ENCODE measurements at places on chromosomes 2 and 18.

- no peak for DNase-seq
Measured at GRCh38 chr2:156215656-156216055, 116.9 kb downstream of the NR4A2 start.

DNA sequence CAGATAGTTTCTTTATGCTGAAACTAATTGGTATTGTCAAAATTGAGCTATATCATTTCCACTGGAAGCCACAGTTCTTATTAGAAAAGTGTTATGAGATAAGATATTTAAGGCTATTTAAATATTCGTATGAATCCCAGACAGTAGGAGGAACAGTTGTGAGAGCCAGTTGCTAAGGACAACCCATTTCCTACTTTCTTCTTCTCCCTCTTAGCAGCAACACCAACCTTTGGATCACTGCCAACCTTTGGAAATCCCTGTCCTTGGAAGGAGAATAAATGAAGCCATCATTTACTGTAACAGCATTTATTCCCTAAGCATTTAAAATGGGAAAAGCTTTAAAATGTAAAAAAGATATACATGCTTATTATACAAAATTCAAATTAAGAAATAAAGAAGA, 85.8 kb downstream of the PLCL1 start:
- DNase-seq: no peak

DNA sequence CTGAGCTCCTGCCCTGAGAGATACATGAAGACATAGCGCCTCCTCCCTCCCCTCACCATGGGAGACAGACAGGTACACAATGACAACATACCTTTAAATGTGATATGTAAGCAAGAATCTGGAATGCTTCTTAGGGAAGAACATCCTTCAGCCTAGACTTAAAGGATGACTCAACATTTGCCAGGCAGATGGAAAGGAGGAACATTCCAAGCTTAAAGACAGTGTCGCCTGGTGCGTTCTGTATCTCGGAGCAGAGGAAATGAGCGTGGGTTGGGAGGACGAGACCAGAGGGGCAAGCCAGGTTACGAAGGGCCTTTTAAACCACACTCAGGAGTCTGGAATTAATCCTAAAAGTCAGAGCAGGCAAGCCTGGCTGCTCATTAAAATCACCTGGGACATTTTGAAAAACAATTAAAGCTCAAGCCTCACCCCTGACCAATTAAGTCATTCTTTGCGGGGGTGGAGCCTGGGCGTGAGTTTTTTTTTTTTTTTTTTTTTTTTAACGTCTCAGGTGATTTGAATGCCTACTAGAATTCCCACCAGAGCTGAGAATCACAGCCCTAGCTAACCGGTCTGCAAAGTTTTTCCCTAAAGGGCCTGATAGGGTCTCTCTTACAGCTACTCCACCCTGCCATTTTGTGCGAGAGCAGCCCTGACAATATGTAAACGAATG, 131.2 kb upstream of the SEC11C start:
- no peak for DNase-seq

- no peak for DNase-seq
Measured at GRCh38 chr2:206112846-206113547, 27.0 kb upstream of the INO80D start.

GRCh38 chr2:190563109-190563508, 28.6 kb upstream of the NEMP2 start:
- DNase-seq: no peak

GRCh38 chr2:98093611-98094010, 6.6 kb downstream of the VWA3B start:
- no peak for DNase-seq

DNA sequence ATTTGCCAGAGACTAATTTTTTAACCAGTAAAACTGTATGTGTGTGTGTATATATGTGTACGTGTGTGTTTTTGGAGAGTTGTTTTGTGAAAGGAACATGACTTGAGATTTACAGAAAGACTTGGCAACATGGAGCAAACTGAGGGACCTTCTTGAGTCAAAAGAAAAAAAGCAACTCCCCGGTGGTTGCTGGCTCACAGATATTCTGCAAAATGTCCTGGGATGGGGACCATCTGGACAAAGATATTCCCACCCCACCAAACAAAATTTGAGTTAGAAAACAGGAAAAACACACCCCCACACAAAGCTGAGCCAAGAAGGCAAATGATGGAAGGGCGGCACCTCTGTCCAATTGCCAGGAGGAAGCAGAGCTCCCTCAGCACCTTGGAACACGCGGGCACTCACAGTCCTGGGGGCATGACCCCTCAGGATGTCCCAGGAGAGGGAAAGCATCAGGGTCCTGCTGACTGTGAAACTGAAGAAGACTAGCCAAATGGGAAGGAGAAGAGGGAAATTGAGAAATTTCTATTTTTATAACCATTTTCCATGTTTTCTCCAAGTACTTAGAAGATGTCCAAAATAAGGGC, 290.2 kb upstream of the ACVR2A start:
- no peak for DNase-seq

DNA sequence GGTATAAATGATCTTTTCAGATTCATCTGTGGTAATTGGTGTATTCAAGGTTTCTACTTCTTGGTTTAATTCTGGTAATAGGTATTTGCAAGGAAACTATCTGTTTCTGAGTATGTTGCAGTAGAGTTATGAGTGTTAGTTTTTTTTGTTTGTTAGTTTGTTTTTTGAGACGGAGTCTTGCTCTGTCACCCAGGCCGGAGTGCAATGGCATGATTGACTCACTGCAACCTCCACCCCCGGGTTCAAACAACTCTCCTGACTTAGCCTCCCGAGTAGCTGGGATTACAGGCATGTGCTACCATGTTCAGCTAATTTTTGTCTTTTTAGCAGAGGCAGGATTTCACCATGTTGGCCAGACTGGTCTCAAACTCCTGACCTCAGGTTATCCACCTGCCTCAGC, 60.9 kb upstream of the IL1R2 start:
- no peak for DNase-seq

GRCh38 chr18:48222118-48222517, 187.1 kb downstream of the ZBTB7C start:
- DNase-seq: peak; percentile 11

GRCh38 chr2:237888389-237888788, 29.0 kb downstream of the RAMP1 start:
- DNase-seq: no peak

GRCh38 chr18:22900558-22901238, 32.4 kb upstream of the RBBP8 start:
- no peak for DNase-seq

DNA sequence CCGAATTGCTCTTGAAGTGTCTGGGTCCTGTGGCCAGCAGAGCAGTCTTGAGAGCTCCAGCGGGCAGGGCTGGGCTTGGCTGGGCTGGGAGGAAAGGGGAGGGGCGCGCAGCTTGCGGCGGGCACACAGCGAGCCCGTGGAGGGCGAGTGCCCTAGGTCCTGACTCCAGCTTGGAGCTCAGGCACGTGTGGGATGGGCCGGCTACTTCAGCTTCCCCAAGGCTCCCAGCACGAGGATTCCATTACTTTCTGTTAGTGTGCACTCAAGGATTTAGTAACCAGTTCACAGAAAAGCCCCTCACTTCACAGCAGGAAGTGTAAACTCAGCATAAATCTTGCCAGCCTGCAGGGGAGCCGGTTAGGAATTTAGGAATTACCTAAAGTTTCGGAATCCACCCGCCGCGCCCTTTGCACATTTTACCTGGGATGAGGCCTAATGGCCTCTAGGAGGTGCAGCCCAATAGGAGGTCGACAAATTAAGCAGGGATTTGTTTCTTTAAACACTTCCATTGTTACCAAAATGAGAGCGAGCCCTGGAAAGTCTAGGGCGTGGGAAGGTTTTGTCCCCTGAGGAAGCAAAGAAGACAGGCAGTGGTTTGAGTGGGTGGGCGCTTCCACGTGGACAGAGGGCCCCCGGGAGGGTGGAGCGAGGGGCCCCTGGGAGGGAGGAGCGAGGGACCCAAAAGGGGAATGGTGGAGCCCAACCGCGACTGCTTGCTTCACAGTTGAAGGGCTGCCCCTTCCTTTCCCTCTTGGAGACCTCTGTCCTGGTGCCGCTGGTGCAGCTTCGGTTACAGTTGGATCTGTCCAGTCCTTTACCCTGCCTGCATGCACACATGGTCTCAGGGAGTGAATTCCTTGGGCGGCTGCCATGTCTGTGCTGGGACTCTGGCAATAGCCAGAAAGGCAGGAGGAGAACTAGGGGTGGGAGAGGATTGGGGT, 93.3 kb downstream of the CTAGE1 start:
- peak; percentile 61 for DNase-seq

DNA sequence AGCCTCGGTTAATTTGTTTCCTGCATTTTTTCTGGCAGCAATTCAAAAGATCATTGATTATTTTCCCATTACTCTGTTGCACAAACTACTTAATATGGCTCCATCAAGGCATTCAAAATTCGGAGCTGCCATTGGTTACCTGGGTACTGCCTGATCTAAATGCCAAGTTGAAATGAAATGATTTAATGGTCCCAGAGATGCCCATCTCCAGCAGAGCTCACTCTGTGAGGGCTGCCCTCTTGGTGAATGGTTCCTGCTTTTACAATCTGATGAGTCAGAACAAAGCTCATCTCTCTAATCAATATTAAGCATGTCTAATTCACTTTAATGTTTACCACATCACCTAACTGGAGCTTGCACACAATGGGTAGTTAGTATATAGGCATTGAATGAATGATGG, 126.1 kb downstream of the CTNNA2 start:
- no peak for DNase-seq

DNA sequence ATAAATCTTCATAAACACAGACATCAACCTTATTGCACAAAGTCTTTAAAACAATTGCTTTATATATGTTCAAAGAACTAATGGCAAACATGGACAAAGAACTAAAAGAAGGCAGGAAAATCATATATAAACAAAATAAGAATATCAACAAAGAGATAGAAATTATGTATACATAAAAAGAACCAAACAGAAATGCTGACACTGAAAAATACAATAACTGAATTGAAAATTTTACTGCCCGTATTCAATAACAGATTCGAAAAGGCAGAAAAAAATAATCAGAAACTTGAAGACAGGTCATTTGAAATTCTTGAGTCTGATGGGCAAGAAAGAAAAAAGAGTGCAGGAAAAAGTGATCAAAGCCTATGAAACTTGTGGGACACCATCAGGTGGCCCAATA, 22.0 kb upstream of the TFCP2L1 start:
- no peak for DNase-seq

DNA sequence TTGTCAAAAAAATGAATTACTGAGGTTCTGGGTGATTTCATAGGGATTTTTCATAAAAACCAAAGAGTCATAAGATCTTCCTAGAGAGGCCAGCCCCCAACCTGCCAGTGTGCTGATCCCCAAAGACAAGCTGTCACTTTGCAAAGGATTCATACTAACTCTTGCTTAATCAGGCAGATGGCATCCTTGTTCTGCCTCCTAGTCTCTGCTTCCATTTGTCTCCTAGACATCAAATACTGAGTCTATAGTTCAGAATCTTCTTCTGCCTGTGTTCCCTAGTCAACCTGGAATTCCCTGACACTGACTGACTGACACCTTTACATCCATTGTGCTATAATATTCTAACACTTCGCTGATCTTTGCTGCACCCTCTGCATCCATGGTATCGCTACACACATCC, 84.9 kb downstream of the SLC8A1 start:
- DNase-seq: no peak

DNA sequence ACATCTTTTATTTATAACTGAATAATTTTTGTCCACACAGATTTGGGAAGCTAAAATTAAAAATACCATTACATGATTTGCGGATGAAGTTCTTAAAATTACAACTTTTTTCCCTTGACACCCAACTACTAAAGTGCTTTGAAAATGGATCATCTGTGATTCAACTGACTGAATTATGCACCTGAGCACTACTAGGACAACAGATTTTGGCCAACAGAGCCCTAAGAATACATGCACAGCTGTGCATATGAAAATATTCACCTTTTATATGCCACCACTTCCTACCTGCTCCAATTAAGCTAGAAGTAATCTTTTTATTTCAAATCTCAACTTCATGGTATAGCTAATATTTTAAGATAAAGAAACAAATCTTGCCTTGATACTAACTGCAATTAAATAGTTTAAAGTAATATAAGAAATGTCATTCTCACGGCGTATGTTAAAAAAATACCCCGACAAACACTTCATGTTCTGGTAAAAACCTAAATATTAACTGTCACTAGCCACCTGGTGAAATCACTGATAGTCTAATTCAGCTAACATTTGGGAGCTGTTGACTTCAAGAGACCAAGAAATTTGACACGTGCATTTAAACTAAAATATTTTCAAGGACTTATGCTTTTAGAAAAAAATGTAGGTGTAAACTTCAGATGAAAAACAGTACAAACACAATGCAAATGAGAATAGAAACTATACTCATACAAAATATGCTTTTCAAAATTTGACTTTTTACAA, 153.7 kb downstream of the SRBD1 start:
- DNase-seq: no peak

GRCh38 chr2:56088411-56088810, 95.4 kb upstream of the CCDC85A start:
- DNase-seq: no peak

GRCh38 chr2:213046431-213046830, 105.0 kb downstream of the IKZF2 start:
- no peak for DNase-seq

DNA sequence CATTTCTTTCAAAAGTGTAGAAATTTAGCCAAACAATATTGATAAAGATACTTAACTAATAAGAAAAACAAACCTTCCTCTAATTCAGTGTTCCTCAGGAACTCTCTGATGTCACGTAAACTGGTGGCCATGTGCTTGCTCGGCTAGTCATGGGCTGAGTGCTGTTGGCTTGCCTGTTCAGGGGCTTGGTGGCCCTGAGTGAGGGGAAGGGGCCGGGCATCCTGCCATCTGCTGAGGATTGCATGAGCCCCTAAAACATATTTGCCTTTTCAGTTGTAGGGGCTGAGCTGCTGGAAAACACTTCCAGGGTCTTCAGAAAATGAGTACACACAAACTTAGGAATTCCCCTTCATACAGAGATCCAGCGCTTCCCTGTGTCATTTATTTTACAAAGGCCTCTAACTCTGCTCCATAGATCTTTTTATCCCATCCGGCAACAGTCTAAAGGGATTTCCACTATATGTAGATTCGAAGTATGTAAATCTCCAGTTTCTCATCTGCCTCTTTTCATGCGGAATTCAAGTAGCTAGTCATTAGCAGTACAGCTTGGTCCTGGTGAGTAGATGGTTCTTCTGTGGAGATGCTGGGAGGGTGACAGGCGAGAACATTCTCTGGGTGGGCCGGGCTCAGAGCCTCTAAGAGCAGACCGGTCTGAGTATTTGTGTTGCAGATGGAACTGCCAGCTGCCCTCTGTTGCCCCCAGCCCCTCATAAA, 20.1 kb upstream of the NFATC1 start:
- no peak for DNase-seq

GRCh38 chr2:9274701-9275343, 68.2 kb downstream of the ASAP2 start:
- no peak for DNase-seq

DNA sequence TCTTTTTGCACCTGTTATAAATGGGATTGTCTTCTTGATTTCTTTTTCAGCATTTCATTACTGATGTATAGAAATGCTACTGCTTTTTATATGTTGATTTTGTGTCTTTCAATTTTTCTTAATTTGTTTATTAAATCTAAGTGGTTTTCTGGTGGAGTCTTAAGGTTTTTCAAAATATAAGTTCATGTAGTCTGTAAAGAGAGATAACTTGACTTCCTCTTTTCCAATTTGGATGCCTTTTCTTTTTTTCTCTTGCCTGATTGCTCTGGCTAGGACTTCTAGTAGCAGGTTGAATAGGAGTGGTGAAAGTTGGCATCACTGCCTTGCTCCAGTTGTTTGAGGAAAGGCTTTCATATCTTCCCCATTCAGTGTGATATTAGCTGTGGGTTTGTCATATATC, 28.6 kb upstream of the GALNT5 start:
- DNase-seq: no peak

GRCh38 chr2:9285921-9286320, 79.3 kb downstream of the ASAP2 start:
- no peak for DNase-seq

- DNase-seq: no peak
Measured at GRCh38 chr18:24727685-24728084, 267.2 kb downstream of the HRH4 start.
